NCI-H460 (cell line): ENCODE measurements at places on chromosomes 12 and 14.

- DNase-seq: no peak
Observed at GRCh38 chr12:50006754-50007442, 18.4 kb downstream of the RACGAP1 start.

- no peak for DNase-seq
Observed at GRCh38 chr12:62720661-62721330, 214.2 kb downstream of the PPM1H start.

- no peak for DNase-seq
Observed at GRCh38 chr14:63248211-63248610, 44.0 kb downstream of the RHOJ start.

GRCh38 chr14:58100735-58101368, 51.2 kb downstream of the ARMH4 start:
- DNase-seq: no peak
